ENCODE measurements at places on chromosomes 6 and 20. TPM values are rescaled to one million over a fixed set of nuclear protein-coding genes. Genes with fewer than 3 reads are reported as not detected.

The TFAP2C gene
- total RNA-seq = 1.8 TPM

The PEX6 gene
- total RNA-seq = 12.2 TPM

The RPS10 gene
- total RNA-seq = 1,395 TPM

The OPN5 gene
- total RNA-seq = 0.05 TPM

The WFDC2 gene
- total RNA-seq = not detected

The SYNE1 gene
- total RNA-seq = 266 TPM

The HELZ2 gene
- total RNA-seq = 19.9 TPM

The RUNX2 gene
- 2.4 TPM for total RNA-seq

The SOX4 gene
- 71.0 TPM for total RNA-seq

DNA sequence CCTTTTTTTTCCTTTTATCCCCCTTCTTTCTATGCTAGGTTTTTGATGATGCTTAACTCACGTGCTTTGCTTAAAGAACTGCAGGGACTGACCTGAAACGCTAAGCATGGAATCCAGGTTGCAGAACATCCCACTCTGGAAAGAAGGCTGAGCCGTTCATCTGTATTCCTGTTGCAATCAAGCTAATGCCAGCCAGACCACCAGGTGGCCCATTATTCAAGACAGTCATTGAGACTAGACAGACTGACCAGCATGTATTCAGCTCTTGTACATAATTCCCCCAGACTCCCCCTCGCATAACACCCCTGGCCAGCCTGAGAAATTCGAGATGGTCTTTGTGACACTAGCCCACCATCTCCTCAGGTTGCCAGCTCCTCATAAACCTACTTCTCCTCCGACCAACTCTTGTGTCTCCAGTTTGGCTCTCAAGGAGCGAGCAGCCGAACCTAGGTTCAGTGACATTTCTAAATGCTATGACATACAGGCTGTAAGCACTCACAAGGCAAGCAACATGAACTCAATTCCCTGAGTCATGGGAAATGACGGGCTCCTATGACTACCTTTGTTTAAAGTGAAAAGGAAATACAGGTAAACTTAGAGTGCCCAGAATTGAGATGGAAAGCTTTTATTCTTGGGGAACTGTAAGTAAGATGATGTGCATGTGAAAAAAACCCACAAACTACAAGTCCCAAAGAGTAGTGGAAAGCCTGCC is 309.3 kb upstream of the CDYL start:
- DNase-seq = no peak

DNA sequence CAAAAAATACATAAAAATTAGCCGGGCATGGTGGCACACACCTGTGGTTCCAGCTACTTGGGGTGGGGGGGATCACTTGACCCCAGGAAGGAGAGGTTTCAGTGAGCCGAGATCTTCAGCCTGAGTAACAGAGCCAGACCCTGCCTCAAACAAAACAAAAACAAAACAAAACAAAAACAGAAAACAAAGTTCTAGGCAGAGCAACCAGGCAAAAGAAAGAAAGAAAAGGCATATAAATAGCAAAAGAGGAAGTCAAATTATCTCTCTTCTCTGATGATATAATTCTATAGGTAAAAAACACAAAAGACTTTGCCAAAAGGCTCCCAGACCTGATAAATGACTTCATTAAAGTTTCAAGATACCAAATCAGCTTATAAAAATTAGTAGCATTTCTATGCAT is 446.9 kb downstream of the HAO1 start:
- no peak for DNase-seq

- no peak for DNase-seq
These were observed 84.3 kb upstream of the TMEM181 start for GRCh38 chr6:158475344-158476302.

- no peak for DNase-seq
These were observed 64.9 kb upstream of the NUP153 start for GRCh38 chr6:17771609-17772008.

GRCh38 chr6:117711369-117711768 is 36.1 kb downstream of the NUS1 start:
- DNase-seq = no peak

- DNase-seq = no peak
These were observed 3.8 kb downstream of the SLC35B2 start for GRCh38 chr6:44253307-44254101.

GRCh38 chr6:116018976-116019375 is 41.7 kb downstream of the FRK start:
- DNase-seq = no peak

GRCh38 chr20:48898210-48898609 is 23.3 kb upstream of the ARFGEF2 start:
- no peak for DNase-seq

- no peak for DNase-seq
These were observed 14.6 kb upstream of the TMEM181 start for GRCh38 chr6:158545043-158545966.

DNA sequence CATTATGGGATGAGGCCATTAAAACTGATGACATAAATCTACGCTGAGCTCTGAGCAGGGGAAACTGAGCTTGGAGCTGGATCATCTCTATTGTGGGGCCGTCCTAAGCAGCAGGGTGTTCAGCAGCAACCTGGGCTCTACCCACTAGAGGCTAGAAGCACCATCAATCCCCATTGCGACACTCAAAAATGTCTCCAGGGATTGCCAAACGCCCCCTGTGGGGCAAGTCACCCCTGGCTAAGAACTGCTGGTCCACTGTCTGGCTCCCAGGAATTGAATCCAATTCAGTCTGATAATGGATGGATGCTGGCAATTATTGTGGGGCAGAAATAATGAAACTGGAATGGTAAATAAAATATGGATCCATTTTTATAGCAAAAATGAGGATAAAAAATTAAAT is 38.2 kb downstream of the PMEPA1 start:
- DNase-seq = no peak

DNA sequence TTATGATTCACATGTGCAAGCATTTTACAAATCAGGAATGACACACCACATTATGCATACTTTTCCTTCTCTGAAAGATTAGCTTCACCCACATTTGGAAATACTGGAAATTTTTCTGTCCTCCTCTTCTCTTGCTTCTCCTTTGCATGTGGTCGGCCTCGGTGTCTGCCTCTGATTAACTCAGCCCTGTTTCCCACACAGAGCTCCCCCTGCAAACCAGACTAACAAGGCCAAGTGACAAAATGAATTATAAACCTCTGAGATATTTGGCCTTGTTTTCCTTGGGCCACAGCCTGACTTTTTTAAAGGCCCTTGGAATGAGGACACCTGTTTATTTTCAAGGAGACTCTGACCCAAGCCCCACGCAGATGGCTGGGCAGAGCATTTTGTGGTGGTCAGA is 9.0 kb upstream of the CCN6 start:
- no peak for DNase-seq

GRCh38 chr20:37315452-37316110 is 26.1 kb downstream of the MANBAL start:
- no peak for DNase-seq

GRCh38 chr20:41161886-41162285 is 24.5 kb downstream of the PLCG1 start:
- no peak for DNase-seq

- DNase-seq = no peak
These were observed 96.3 kb downstream of the PREX1 start for GRCh38 chr20:48731536-48731935.

DNA sequence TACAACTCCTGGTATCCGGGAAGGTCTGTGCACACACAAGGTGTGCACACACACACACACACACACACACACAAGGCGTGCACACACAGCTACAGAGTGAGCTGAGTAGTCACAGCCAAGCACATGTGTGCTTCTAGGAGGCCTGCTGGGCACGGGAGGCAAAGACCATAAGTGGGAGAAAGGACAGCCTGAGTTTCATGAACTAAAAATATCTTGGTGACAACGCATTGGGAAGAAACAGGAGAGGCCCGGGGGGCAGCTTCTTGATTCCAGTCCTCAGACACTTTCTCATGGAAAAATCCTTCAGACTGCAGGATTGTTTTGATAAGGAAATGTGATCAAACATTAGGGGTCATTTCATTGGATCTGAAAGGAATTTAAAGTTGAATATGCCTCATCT is 2.6 kb downstream of the TRAF3IP2 start:
- DNase-seq = no peak

GRCh38 chr6:148799647-148800046 is 52.8 kb downstream of the UST start:
- DNase-seq = no peak

DNA sequence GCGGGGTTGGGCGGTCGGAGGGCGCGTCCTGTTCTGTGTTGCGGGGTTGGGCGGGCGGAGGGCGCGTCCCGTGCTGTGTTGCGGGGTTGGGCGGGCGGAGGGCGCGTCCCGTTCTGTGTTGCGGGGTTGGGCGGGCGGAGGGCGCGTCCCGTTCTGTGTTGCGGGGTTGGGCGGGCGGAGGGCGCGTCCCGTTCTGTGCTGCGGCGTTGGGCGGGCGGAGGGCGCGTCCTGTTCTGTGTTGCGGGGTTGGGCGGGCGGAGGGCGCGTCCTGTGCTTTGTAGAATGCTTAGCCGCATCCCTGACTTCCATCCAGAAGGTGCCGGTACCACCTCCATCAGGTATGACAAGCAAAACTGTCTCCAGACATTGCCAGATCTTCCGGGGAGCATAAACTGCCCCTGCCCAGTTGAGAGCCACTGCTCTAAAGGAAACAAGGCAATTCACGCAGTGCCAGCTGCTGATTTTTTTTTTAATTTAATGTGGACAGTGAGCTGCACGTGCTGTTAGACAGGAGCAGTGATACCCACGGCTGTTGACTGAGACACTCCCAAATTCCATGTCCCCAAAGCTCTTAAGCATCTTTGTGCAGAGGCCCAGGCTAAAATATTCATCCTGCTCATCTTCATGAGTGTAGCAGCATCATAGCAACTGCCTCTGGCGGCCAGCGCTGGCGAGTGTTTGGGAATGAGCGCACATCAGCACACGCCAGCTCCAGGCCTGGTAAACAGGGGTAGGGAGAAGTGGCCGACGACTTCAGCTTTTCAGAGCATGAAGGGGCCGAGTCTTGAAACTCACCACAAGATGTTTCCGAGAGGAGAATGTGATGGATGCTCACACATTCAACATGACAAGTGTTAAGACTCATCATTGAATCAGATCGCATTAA is 284.4 kb upstream of the CDH4 start:
- DNase-seq = no peak

DNA sequence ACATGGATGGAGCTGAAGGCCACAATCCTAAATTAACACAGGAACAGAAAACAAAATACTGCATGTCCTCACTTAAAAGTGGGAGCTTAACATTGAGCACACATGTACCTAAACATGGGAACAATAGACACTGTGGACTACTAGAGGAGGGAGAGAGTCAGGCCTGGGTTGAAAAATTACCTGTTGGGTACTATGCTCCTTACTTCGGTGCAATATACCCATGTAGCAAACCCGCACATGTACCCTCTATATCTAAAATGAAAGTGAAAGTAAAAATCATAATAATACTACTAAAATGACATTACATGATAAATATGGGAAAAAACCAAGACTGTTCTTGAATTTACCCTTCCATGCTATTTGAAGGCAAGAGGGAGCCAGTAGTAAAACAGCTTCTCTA is 1273.8 kb upstream of the ADGRB3 start:
- DNase-seq = no peak

DNA sequence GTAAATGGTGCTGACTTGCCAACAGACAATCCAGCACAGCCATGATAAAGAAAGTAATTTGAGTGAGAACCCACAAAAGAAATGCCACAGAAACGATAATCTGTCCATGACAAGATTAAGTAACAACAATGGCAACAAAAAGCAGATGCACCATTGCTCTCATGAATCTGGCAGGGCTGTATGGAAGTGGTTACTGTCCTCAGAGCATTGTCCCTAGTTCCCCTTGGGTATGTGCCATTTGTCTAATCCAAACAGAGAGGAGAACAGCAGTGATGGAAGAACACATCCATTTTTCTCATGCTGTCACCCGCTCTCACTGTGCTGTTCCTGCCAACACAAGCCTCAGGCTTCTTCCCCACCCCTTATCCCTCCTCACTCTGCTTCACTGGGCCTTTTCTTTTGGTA is 65.8 kb downstream of the REV3L start:
- no peak for DNase-seq

GRCh38 chr6:33616113-33616512 is 5.0 kb upstream of the ITPR3 start:
- DNase-seq = no peak

DNA sequence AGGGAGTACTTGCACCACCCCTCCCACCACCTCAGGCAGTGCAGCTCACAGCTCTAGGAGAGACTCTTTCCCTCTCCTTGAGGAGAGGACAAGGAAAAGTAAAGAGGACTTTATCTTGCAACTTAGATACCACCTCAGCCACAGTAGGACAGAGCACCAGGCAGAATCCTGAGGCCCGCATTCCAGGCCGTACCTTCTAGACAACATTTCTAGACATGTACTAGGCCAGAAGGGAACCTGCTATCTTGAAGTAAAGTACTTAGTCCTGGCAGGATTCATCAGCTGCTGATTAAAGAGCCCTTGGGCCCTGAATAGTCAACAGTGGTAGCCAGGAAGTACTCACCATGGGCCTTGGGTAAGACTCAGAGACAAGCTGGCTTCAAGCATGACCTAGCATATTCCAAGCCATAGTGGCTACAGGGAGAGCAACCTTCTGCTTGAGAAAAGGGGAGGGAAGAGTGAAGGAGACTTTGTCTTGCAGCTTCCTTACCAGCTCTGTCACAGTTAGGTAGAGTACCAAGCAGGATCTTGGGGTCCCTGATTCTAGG is 384.4 kb upstream of the RNF217 start:
- DNase-seq = no peak

DNA sequence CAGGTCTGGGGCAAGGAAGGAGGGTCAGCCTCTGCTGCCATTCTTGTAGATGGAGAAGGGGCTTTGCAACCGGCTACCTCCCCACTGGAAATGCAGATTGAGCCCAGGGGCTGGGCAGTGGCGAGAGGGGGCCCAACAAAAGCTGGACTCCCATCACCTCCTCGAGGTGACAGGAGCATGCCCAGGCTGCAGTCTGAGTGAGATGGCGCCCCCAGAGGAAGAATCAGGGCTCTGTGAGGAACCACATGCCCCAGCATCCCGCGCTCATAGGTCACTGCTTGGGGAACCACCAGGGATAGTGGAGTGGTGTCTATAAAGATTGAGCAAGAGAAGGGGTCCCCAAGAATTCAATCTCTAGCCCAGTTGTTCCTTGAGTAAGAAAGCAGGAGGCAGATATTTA is 31.6 kb upstream of the NEDD9 start:
- DNase-seq = no peak

DNA sequence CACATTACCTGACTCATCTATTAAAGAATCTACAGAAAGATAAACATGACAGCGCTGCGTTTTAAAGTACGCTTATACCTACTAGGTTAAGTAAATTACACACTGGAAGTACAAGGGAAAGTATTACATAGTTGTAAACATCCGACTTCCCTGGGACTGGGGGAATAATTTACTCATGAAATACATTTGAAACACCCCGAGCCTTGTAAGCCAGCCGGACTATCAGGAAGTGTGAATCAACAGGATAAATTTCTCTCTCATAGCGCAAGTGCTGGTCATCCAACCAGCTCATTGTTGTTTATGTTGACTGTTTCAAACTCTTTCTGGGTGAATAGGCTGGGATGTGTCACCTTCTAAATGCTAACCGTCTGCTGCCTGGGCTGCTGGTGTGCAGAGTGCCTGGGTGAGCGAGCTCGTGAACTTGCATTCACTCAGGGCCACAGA is 4.9 kb downstream of the BMP6 start:
- no peak for DNase-seq

Measured in urinary bladder (tissue), 4 donors.